ENCODE measurements at places on chromosomes 12 and 14. TPM values are rescaled to one million over a fixed set of nuclear protein-coding genes. Genes with fewer than 3 reads are reported as not detected.

- DNase-seq = no peak
Measured at GRCh38 chr14:94356379-94357056, 31.9 kb downstream of the SERPINA1 start.

- no peak for DNase-seq
Measured at GRCh38 chr14:38710881-38711280, 392.2 kb downstream of the SEC23A start.

- DNase-seq = no peak
Measured at GRCh38 chr14:53452005-53452673, 299.0 kb upstream of the DDHD1 start.

DNA sequence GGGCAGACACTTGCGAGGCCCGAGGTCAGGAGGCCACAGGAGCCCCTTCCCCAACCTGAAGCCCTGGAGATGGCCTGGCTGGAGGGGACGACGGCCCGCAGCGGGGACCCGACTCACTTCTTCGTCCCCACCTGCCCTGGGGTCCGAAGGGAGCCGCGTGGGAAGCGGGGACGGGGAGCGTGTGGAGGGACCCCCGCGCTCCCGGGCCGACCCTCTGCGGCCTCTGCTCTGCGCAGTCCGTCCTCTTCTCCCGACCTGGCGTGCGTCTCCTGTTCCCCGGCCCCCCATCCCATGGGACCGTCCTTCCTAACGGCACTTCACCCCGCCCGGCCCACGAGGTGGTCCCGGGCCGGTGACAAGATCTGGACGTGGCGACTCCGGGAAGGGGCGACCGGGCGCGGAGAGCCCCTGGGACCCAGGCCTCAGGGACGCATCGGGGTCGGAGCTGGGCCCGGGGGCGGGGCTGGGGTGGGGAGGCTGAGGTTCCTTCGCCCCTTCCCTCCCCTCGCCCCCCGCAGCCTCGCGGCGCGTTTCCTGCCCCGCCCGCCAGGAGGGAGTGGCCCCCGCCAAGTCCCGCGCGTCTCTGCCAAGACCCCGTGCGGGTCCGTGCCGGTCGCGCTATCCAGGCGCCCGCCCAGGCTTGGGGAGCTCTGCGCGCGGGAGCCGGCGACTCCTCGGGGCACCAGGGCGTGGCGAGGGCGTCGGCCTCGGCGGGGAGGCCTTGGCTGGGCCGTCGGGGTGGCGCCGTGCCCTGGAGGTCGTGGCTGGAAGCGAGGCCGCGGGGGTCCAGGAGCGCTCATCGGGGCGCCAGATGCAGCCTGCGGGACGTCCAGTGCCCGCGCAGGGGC lies 97.1 kb downstream of the TNFAIP2 start:
- peak; percentile 49 for DNase-seq

Gene EIF2B1
- polyA plus RNA-seq = 42.4 TPM

GRCh38 chr12:44709166-44709565 lies 166.9 kb downstream of the NELL2 start:
- DNase-seq = no peak

Gene PALS1
- polyA plus RNA-seq = 12.9 TPM

GRCh38 chr14:45906257-45906656 lies 653.3 kb upstream of the MIS18BP1 start:
- DNase-seq = no peak

Measured in muscle of back (tissue), 13 donors.